CD8-positive, alpha-beta memory T cell (primary cell): ENCODE measurements at places on chromosomes 6 and 20. TPM values are rescaled to one million over a fixed set of nuclear protein-coding genes. Genes with fewer than 3 reads are reported as not detected.

- DNase-seq = no peak
- peaks cover 25% of the 10 kb centered on the region for H3K36me3 ChIP-seq
- H3K4me1 ChIP-seq = peaks cover 23% of the 10 kb centered on the region
These were observed 12.2 kb downstream of the PPARD start for GRCh38 chr6:35354361-35355135.

- no peaks in the 10 kb centered on the region for H3K36me3 ChIP-seq
- H3K4me3 ChIP-seq = no peak overlapping the region
- H3K4me1 ChIP-seq = no peaks in the 10 kb centered on the region
- H3K27ac ChIP-seq = no peak overlapping the region
- no peaks in the 10 kb centered on the region for H3K27me3 ChIP-seq
These were observed 47.1 kb downstream of the SNAI1 start for GRCh38 chr20:50029697-50030461.

DNA sequence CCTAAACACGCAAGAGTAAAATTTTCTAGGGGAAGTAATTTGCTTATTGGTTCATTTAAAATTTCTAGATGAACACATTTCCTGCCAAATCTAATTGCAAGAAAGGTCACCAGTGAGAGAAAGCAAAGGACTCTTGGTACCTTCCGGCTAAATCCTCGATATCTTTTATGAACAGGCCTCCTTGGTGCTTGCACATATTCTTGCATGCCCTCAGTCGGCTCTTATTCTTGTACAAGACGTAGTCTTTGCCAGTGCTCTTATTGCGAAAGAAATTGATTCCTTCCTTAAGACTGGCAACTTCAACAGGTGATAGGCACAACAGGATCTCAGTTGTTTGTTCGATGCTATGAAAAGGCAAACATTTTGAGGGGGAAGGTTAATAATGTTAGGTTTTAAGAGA is 141.7 kb upstream of the CARMIL1 start:
- H3K4me1 ChIP-seq = peaks cover 32% of the 10 kb centered on the region
- H3K27me3 ChIP-seq = no peaks in the 10 kb centered on the region
- no peaks in the 10 kb centered on the region for H3K36me3 ChIP-seq
- H3K4me3 ChIP-seq = peak overlapping the region; percentile 86

DNA sequence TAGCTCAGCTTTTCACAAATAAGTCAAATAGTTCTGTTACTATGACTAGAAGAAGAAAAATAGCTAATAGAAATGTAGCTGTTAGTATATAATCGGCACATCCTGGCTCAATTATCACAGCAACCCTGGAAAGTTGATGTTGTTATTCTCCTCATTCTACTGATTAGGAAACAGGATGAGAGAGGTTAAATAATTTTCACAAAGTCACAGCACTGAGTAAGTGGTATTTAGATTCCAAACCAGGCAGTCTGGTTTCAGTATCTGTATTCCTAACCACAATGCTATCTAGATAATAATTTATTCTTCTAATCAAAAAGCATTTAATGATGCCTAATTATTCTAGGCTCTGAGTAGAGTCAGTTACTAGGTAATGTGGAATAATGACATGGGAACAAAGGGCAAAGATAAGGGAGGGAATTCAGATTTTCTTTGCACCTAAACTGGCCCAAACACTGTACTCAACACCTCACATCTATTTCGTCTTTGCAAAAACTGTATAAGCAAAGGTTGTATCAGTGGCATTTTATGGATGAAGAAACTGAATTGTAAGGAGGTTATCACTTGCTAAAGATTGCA is 51.3 kb downstream of the PDE7B start:
- no peaks in the 10 kb centered on the region for H3K36me3 ChIP-seq
- H3K4me3 ChIP-seq = no peak overlapping the region
- H3K4me1 ChIP-seq = no peaks in the 10 kb centered on the region
- H3K27me3 ChIP-seq = no peaks in the 10 kb centered on the region
- H3K27ac ChIP-seq = no peak overlapping the region

DNA sequence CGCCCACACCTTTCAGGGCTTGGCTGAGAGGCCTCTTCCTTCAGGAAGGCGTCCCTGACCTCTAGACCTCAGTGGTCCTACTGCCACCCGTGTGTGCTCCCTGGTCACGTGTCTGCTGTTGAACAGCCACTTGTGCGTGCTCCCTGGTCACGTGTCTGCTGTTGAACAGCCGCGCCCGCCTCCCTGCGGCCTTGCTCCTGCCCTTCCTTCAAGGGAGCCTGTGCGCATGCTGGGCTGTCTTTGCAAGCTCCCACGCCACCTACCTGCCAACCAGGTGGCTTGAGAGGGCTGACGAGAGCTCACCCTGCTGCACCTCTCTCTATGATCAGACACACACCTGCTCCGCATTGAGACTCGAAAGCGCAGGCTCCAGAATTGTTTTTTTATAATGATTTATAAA is 179.3 kb downstream of the BMP7 start:
- no peak for DNase-seq
- no peak overlapping the region for H3K27ac ChIP-seq
- H3K27me3 ChIP-seq = no peaks in the 10 kb centered on the region

MMP24 gene
- 0.07 TPM for total RNA-seq

SLC4A11 gene
- total RNA-seq = 3.5 TPM

LINC00237 gene
- total RNA-seq = not detected

GNRH2 gene
- total RNA-seq = 0.90 TPM

BPIFB4 gene
- not detected for total RNA-seq
